T-cell (primary cell): ENCODE measurements at places on chromosomes 12 and 14.

DNA sequence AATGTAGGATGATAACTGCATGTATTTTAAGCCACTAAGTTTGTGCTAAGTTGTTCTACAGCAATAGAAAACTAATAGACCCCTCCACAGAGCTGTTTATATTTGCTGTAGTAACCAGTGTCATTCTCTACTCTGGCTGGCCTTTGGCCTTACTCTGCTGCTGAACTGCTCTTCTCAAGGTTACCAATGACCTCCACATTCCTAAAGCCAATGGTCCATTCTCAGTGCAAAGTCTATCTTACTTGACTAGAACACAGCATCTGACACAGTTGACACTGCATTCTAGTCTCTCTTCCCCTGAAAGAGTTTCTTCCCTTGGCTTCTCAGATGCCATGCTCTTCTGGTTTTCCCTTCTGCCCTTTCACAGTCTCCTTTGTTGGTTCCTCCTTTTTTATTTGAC is 154.8 kb upstream of the CRY1 start:
- no peak for DNase-seq

DNA sequence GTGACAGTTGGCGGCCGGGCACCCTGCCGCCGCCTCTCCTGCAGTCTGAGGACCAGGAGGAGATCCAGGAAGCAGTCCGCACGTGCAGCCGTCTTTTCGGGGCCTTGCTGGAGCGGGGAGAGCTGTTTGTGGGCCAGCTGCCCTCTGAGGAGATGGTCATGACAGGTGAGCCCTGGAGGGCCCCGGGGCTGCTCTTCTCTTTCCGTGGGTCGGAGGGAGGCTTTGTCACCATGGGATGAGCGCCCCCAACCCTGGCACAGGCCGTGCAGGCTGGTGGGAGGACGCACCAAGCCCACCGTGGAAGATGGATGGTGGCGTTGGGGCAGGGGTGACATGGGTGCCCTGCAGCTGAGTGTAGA is 532 bp downstream of the NOC4L start:
- DNase-seq: no peak

DNA sequence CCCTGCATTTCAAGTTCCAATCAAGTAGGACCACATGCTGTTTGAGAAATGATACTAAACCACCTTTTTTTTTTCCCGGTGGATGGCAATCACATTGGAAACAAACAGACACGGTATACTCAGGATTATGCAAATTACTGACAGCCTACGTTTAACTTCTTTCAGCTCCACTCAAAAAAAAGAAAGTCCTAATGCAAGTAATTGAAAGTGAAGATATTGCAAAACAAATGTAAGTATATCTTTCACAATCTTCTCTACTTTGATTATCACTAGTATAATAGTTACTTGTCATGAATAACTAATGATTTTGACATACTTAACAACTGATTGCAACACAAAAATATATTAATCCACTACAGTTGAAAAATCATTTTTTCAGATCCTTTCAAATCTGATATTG is 2.6 kb upstream of the OSBPL8 start:
- DNase-seq: no peak

DNA sequence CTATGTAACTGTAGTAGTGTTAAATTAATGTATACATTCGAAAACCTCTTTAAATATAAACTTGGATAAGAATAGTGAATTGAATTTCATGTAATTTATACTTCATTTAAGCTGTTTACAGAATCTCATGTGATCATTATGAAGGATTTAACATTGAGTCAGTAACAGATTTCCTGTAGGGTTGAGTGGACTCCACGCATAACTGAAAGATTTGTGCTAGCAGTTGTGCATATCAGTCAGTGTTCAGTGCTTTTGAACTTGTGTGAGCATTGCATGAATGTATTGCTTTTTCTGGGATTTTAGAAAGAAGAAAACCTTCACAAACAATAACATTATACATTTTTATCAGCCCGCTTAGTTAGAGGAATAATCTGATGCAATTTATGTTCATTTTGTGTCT is 1435.3 kb downstream of the LRFN5 start:
- no peak for DNase-seq

DNA sequence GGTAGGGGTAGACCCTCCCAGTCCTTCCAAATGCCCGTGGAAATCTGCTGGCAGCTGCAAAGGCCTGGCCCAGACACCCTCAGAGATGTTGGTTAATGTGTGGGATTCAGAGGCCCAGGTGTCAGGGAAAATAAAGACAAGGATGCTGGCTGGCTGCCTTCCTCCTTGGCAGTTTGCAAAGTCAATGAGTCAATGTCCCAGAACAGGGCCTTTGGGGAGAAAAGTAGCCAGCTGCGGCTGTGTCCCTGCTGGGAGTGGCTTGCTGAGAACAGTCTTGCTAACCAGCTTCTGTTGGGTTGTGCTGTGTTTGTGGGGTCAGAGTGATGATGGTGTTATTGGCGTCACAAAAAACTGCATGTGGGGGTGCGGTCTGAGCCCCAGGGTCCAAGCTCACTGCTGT is 29.2 kb downstream of the GLRX5 start:
- DNase-seq: no peak

DNA sequence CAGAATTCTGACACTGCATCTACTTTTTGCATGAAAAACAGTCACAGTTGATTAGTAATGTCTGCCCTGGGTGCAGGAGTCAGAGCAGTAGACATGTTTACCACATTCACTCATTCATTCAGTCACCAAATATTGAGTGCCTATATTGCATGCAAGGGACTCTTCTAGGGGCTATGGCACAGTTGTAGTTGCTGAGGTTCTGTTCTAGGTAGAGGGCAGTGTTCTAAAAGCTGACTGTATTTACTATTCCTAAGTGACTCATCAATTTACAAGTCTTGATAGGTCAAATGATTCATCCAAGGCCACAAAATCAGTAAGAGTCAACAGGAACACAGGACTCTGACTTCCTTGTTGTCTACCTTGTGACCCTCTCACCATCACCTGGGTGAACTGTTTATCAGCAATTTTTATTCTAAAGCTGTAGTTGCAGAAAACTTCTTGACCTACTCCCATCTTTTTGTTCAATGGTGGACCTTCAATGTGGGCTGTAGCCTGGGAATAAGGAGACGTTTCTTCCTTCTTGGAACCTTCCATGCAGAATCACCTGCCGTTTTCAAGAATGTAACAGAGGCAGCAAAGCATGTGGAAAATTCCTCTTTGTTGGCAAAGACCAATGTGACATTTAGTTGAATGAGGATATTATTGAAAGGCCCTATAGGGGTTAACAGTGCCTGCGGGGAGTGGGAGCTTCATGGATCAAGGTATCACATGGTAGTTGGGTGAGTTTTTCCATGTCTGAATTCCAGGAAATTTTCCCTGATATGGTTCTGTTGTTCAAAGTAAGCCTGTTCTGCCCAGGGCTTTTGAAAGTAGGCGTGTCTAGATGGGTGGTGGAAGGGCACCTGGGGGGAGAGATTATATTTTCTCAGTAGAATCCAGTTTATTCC is 223.2 kb downstream of the KTN1 start:
- DNase-seq: no peak

- no peak for DNase-seq
Measured at GRCh38 chr12:129607301-129607700, 296.5 kb downstream of the TMEM132D start.

GRCh38 chr12:26798023-26798422 is 35.0 kb downstream of the ITPR2 start:
- no peak for DNase-seq

DNA sequence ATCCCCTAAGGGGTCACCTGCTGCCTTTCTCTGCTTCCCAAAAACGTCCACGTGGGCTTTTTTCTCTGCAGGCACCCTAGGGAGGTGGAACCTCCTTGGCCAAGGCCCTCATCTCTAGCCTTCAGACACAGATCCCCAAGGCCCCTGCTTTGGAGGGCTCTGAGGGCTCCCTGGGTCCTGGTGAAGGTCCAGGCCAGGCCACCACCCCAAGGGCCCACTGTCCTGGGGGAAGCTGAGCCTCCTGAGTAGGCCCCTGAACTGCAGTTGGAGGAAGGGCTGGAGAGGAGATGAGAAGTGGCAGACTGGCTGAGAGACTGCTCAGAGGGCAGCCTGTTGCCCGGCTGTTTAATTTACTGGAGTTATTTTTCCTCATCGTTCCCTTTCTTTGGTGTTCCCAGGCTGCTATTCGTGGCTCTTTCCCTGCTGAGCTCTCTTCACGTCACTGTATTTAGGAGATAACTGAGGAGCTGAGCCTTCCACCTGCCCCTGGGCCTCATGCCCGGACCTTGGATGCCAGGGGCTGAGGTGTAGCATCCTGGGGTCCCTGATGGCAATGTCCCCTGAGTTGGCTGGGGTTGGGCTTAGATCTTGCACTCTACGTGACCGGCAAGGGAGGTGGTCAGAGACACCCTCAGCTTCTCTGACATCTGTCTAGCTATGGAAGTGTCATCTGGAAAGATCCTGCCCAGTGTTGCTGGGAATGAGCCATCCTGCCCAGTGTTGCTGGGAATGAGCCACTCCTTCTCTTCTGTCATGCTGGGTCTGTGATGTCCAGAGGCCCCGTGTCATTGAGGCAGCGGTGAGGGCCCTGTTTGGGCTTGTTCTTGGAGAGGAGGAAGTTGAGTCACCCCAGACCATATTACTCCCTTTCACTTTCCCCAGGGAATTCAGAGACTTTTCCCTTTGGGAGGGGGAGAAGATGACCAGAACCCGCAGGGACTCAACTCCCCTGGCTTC is 139.8 kb downstream of the TSPAN9 start:
- no peak for DNase-seq

DNA sequence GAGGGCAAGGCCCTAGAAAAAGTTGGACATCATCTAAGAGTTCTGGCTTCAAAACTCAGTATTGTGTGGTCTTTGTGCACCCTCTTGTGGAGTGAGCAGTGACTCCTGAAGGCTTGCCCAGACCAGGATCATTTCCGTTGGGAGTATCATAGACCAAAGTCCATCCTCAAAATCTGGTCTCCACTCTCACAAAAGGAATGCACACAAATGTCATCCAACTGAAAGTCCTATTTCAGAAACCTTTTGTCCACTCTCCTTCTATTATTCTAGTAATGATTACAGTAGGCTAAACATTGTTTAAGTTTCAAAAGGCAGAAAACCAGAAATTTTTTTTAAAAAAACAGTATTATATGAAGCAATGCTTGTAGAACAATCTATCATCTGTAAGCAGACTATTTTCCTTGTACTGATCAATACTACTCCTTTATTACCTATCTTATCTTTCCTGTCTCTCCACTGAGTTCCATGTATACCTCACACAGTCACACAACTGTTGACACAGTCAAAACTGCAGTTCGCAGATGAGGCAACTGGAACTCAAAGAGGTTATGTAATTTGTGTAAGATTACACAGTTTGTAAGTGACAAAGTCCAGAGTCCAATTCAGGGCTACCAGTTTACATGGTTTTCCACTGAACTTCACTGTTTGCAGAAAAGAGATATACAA is 41.4 kb downstream of the COX16 start:
- no peak for DNase-seq

GRCh38 chr12:111401167-111401605 is 4.5 kb upstream of the SH2B3 start:
- no peak for DNase-seq

- no peak for DNase-seq
Measured at GRCh38 chr14:88007608-88008007, 2.7 kb downstream of the GPR65 start.

DNA sequence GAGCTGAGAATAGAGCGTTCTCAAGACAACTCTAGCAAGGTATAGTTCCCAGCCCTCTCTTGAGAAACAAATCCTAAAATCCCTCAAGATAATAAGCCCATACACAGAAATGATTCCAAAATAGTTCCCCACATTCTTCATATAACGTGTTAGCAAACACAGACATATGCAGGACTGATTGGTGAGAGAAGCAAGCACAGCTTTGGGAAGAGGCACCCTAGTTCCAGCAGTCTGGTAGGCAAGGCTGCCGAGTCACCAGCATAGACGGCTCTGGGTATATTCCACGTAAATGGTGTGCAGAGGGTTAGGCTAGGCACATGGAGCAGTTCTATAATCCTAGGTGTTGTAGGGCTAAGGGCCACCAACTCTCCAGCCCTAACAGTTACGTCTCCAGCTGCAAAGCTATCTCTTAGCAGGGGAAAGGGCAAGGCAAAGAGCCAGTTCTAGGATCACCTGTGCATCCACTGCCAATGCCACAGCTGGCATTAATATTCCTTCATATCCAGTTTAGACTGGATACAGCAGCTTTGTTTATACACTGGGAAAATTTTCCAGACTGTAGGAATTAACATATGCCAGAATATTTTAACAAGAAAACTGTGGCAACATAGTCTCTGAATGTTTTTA is 52.9 kb downstream of the SH2B3 start:
- no peak for DNase-seq

DNA sequence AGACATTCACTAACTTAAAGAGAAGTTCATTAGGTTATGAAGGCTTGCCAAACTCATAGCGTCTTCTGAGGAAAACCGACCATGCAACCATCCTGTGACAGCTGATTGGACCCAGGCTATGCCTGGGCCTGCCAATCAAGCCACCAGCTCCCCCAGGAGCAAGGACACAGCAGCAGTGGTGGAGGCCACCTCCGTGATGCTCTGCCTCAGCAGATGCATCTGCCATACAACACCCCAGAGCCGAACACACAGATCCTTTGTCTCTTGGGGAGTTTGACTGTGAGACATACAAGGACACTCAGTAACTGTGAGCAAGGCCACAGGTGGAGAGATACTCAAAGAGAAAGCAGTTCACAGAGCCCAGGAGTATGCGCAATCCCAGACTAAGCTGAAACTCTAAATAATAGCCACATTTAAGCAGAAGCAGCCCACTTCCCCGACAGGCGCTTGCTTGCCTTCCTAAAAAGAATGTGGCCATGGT is 10.0 kb upstream of the CNIH1 start:
- DNase-seq: no peak

- no peak for DNase-seq
Measured at GRCh38 chr12:122304924-122305323, 38.6 kb upstream of the VPS33A start.

DNA sequence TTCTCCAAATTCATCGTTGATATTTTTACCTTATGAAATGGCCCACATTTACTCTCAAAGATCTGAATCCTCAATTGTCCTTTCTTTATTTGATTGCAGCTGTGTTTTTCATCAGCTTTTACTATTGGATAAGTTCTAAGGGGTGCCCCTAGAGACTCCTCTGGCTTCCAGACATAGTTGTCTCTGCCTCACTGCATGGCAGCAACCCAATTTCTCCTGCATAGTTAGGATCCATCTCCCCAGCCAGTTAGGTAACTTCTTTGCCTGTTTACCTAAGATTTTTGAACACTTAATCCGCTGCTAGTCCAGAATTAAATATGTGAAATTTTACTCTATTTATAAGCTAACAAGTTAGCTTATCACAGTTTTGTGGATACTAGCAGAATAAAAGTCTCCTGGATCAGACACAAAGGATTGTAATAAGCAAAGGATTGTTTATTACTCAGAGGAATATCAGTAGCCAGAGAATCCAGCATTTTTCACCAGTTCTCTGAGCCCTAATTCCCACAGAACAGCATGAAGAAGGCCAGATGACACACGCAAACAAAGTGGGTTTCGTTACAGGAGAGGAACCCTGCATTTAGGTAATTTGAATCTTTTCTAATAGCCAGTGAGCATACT is 101.1 kb downstream of the BBS10 start:
- no peak for DNase-seq
